ENCODE measurements at places on chromosomes 3 and 15.

- no peak for DNase-seq
These were observed 446.7 kb upstream of the PROK2 start for GRCh38 chr3:72231439-72232196.

GRCh38 chr3:1442271-1442670 is 349.4 kb downstream of the CNTN6 start:
- DNase-seq = no peak

GRCh38 chr3:189507856-189508255 is 123.3 kb upstream of the TP63 start:
- no peak for DNase-seq

DNA sequence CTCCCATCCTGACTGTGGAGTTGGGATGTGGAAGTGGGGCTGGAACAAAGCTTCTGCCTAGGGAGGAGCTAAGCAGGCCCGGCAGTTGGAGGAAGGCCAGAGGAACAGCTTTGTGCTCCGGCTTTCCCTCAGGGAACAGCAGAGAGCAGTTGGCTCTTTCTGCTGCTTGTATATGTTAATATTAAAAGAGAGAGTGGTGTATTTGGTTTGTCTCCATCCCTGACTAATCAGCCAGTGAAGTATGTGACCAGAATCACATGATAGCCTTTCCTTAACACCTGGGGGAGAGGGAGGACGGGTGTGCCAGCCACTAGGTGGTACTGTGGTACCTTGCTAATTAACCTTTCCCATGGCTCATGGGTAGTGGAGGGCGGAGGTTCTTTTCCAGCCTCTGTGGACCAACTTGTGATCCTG is 10.0 kb downstream of the EIF2B5 start:
- no peak for DNase-seq

DNA sequence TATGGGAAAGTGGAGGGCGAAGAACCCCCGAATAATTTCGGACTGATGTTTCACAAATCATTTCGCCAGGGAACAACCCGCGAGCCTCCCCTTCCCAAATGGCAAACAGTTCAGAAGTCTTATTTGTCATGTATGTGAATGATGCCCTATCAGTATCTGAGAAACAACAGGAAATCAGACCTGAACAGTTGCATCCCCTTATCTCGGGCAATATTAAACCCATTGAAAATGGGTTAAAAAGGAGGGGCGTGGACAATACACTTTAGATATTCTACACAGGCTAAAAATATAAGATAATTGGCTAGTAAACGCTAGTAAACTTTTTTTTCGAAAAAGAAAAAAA is 1003.3 kb upstream of the NR2F2 start:
- DNase-seq = no peak

GRCh38 chr3:193589616-193590015 is 3.4 kb upstream of the OPA1 start:
- DNase-seq = no peak

GRCh38 chr3:5201536-5201935 is 14.0 kb downstream of the EDEM1 start:
- no peak for DNase-seq

DNA sequence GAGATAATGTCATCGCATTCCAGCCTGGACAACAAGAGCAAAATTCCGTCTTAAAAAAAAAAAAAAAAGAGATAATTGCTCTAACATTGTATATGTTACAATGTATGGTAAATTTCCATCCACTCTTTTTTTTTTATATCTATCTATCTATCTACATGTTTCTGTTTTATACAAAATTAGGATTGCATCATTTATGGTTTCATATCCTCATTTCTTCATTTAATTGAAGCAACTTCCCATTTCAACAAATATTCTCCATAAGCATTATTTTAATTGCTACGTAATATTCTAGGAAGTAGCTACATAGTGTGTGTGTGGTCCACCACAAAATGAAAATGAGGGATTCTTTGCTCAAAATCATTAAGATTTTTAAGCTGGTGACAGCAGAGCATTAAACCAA is 18.4 kb downstream of the RBP1 start:
- DNase-seq = no peak

DNA sequence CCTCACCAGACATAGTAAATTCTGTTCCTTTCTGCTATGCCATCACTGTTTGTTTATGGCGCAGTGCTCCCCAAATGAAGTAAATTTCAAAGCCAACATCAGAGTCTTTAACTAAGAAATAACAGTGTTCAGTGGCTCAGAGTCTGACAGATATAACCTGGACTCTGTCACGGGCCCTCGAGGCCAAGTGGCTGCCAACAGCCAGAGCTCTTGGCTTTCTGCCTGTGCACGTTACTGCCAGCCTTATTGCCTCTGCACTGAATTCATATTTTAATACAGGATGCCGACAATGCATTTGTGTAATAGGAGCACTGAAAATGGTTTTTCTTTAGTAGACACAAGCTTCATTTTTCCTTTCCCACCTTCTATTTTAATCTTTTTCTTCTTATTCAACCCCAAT is 219.9 kb downstream of the NLGN1 start:
- no peak for DNase-seq

GRCh38 chr3:98812851-98813374 is 49.8 kb downstream of the ST3GAL6 start:
- DNase-seq = no peak

DNA sequence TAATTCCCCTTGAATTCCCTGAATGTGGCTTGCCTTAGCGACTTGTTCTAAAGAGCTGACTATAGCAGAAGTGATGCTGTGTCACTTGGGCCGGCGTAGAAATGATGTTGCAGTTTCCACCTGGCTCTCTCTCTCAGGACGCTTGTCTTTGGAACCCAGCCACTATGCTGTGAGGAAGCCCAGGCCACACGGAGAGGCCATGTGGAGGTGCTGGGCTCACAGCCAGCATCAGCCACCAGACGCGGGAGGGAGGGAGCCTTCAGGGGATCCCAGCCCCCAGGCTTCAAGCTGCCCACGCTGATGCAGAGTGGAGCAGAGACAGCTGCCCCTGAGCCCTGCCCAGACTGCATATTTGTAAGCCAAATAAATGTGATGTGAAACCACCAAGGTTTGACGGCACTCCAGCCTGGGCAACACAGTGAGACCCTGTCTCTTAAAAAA is 18.6 kb downstream of the RNU5B-1 start:
- no peak for DNase-seq

DNA sequence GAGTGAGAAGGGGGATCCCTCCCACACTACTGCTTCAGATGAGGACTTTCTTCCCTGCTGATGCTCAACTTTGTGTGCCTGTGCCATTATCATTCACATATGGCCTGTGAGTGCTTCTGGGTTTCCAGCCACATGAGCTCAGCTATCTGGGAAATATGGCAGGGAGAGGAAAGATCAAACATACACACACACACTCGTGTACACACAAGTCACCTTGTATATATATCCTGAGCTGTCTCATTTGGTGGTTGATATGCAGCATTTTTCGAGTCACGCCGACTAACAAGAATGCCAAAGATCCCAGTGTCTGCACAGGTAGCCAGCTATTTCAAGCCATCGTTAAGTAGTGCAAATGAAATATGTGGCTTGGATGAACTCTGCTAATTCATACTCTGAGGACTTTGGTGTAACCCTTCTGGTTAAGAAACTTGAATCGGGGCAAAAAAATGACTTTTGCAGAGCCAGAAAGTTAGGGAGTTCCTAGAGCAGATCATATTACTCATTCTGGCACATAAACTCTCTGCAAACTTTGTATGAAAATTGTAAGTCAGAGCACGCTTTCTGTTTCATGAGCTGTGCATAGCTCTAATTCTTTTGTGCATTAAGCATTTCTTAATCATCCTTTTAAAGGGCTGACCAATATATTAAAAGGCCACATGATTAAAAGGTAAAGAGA is 24.9 kb upstream of the WNT5A start:
- no peak for DNase-seq

GRCh38 chr15:67510597-67511190 is 10.2 kb upstream of the C15orf61 start:
- no peak for DNase-seq

GRCh38 chr3:141279077-141279967 is 47.7 kb downstream of the PXYLP1 start:
- DNase-seq = no peak

DNA sequence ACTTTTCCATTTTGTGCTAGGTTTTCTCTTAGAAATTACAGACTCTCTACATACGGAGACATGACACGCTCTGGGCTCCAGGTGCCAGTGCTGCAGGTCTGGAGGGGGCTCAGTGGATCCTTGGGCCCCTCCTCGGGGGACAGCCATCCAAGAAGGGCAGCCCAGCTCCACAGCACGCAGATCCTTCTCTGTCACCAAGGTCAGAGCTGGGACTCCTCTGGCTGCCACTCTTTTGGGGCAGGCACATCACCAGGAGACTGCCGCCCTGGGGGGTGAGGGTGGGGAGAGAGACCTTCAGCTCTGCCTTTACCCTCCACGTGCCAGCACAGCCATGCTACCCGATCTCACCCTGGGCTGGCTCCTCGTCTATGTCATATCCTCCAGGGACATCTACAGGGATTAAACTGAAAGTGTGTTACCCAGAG is 65.6 kb downstream of the ATP10A start:
- no peak for DNase-seq

- DNase-seq = no peak
These were observed 120.8 kb upstream of the POU1F1 start for GRCh38 chr3:87397211-87397610.

DNA sequence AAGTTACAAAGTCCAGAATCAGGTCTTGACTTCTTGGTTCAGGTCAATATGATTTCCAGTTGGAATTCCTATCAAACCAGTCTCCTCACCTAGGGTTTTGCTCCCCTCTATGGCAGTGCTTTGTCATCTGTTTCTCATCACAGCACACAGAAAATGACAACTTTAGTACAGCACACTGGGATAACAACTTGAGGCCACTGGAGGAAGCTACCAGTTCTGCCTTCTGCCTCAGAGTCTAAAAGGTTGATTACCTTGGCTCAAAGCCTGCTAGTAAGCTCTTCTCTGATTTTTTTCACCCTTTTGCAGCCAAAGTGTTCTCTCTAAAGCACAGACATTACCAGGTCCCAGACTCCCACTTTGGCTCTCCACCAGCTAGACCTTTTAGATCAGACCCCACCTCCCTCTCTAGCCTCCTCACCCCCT is 24.8 kb upstream of the TRIM59 start:
- DNase-seq = no peak

- no peak for DNase-seq
These were observed 549.9 kb upstream of the DPPA4 start for GRCh38 chr3:109887293-109887692.

DNA sequence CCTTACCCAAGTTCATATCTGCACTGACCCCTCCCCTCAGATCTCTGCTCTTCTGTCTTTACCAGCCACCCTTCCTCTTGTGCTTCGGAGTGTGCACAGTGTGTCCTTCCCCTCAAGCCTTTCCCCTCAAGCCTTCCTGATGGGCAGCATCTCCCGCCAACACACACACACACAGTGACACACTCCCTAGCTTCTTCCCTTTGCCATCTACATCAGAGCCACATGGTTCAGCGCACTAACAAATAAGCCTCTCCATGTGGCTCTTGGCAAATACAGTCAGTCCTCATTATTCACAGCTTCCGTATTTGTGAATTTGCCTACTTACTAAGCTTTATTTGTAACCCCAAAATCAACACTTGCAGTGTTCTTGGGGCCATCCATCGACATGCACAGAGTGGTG is 37.5 kb downstream of the SH3BP5 start:
- no peak for DNase-seq

- DNase-seq = no peak
These were observed 4.0 kb upstream of the HRH1 start for GRCh38 chr3:11150256-11150655.

DNA sequence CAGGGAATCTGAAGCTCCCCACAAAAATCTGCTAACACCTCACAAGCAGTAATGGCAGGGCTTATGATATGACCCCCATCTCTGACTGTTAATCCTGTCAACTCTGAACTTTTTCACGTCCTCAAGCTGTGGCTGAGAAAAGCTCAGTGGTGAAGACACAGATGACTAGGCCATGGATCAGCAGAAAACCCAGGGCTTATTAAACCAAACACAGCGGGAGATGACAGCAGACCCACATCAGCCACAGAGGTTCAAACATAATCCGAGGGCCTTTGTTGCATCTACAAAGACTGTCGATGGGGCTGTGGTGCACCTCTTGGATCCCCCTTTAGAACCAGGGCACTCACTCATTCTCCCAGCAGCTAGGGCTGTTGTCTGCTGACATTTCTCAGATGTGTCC is 50.4 kb downstream of the GLB1 start:
- DNase-seq = no peak

GRCh38 chr3:106093616-106094015 is 224.8 kb upstream of the CBLB start:
- no peak for DNase-seq

- no peak for DNase-seq
These were observed 898 bp downstream of the FBLN2 start for GRCh38 chr3:13549623-13550422.

DNA sequence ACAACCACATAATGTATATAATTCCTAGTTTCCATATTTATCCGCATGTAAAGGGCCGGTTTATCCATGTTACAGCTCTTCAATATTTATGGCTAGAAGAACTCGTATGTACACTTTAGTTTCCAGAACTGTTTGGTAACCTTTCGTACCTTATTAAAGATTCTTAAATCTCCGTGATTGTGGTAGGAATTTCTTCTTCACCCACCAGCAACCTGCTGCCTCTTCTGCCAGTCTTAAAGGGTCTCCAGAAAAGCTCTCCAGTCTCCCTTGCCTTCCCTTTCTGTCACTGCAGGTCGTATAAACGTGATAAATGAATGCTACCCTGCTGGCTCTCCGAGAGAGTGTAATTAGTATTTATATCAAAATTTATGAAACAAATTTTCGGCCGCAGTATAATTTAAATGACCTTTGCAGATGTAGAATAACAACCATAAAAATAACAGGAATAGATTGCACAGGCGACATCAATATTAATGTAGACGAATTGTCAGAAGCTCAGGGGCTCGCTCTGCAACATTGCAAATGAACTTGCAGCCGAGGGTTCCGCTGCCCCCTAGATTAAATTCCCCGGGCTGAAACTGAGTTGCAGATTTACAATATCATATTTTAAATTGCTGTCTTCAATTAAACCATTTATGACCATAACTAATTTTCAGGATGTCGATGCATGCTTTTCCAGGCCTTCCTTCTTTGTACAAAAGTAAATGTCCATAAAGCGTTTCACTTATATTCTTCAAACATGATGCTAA is 5.4 kb downstream of the ZIC1 start:
- no peak for DNase-seq

DNA sequence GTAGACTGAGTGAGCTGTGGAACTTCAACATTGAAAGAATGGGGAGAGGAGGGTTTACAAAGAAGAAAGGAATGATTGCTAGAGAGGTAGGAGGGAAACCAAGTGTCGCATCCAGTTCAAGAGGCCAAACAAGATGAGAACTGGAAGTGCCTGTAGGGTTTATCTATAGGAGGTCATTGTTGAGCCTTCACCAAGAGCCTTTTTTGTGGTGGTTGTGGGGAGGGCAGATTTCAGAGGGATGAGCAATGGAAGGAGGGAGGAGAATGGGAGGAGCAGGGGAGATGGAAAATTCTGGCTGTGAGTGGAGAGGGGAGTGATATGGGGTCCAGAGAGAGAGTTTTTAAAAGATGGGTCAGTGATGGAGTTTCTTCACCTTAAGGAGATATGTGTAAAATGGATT is 8.5 kb downstream of the PDIA5 start:
- DNase-seq = no peak

GRCh38 chr15:79953951-79954444 is 17.0 kb downstream of the BCL2A1 start:
- DNase-seq = no peak

- no peak for DNase-seq
These were observed 15.2 kb downstream of the CORO2B start for GRCh38 chr15:68593828-68594532.

GRCh38 chr3:33581666-33582065 is 136.4 kb downstream of the CLASP2 start:
- DNase-seq = no peak
